ENCODE measurements at places on chromosomes 13 and 19. TPM values are rescaled to one million over a fixed set of nuclear protein-coding genes. Genes with fewer than 3 reads are reported as not detected.

MCF2L gene
- 18.3 TPM for total RNA-seq

CD79A gene
- total RNA-seq, result 0.40 TPM

BORCS8 gene
- total RNA-seq, result 9.4 TPM

CLEC17A gene
- not detected for total RNA-seq

GRCh38 chr13:29538652-29539040, 56.8 kb downstream of the SLC7A1 start:
- no peak overlapping the region for H3K4me3 ChIP-seq
- no peaks in the 10 kb centered on the region for H3K27me3 ChIP-seq
- H3K36me3 ChIP-seq, result peaks cover 13% of the 10 kb centered on the region
- no peak overlapping the region for H3K27ac ChIP-seq
- no peak for ATAC-seq
- H3K4me1 ChIP-seq, result no peaks in the 10 kb centered on the region

DNA sequence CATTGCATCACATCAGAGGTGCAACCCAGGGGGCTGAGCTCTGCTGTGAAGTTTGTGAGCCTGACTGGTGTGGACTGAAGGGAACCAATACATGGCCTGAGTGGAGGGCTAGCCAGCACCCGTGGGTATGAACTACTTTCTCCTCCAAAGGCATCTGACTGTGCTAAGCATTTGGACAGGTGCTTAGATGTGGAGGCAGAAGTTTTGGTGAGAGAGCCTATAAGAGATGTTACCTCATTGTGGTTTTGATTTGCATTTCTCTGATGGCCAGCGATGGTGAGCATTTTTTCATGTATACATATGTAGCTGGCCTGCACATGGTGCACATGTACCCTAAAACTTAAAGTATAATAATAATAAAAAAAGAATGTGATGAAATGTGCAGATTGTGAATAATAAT, 46.9 kb downstream of the TEX29 start:
- no peak overlapping the region for H3K4me3 ChIP-seq
- H3K36me3 ChIP-seq, result no peaks in the 10 kb centered on the region
- H3K4me1 ChIP-seq, result no peaks in the 10 kb centered on the region

GRCh38 chr19:54708781-54709180, 15.5 kb upstream of the KIR3DL3 start:
- no peak for ATAC-seq
- H3K27ac ChIP-seq, result no peak overlapping the region
- H3K27me3 ChIP-seq, result peaks cover 37% of the 10 kb centered on the region
- no peak overlapping the region for H3K4me3 ChIP-seq

- peaks cover 11% of the 10 kb centered on the region for H3K4me1 ChIP-seq
- ATAC-seq, result no peak
- peaks cover 8% of the 10 kb centered on the region for H3K27me3 ChIP-seq
- H3K27ac ChIP-seq, result no peak overlapping the region
- no peaks in the 10 kb centered on the region for H3K36me3 ChIP-seq
These were observed 8.2 kb upstream of the CLN5 start for GRCh38 chr13:76983676-76984075.

- no peaks in the 10 kb centered on the region for H3K36me3 ChIP-seq
- peak; percentile 81 for ATAC-seq
- H3K4me1 ChIP-seq, result peaks cover 13% of the 10 kb centered on the region
- H3K27ac ChIP-seq, result no peak overlapping the region
- H3K27me3 ChIP-seq, result peaks cover 78% of the 10 kb centered on the region
- peak overlapping the region; percentile 46 for H3K4me3 ChIP-seq
These were observed 8.4 kb downstream of the KANK3 start for GRCh38 chr19:8334458-8335342.

DNA sequence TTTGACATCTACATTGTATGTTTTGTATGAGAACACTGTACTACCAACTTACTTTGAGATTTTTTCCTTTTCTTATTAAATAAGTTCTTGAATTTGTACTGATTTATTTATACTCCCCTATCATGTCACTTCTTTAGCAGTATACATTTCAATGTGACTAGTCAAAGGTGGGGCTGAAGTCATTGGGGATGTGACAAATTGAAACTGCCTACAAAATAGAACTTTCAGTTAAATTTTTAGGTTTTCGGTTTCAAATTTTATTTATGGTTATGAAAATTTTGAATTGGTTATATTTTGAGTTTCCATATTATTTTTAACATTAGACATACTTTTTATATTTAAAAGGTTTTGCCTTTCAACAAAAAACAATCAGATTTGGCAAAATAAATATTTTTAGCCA, 221.6 kb downstream of the NBEA start:
- peaks cover 9% of the 10 kb centered on the region for H3K36me3 ChIP-seq
- H3K4me1 ChIP-seq, result no peaks in the 10 kb centered on the region
- H3K27me3 ChIP-seq, result no peaks in the 10 kb centered on the region
- no peak for ATAC-seq
- H3K4me3 ChIP-seq, result no peak overlapping the region

DNA sequence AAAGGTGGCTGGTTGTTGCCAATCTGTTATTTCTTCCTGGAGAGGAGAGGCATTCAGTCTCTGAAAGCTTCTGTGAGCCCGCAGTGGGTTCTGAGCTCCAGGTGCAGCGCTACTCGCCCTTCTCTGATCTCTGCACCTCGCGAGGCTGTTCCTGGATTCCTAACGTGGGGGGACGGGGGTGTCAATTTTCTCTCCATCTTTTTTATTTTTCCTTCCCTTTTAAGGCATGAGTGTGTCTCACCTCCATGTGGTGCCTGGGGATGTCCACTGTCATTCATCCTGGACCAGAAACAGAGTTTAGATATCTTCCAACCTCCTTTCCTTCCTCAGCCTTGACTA, 626 bp downstream of the ZNF233 start:
- H3K36me3 ChIP-seq, result no peaks in the 10 kb centered on the region
- no peak for ATAC-seq
- peak overlapping the region; percentile 46 for H3K4me3 ChIP-seq
- H3K27ac ChIP-seq, result no peak overlapping the region
- no peaks in the 10 kb centered on the region for H3K27me3 ChIP-seq

DNA sequence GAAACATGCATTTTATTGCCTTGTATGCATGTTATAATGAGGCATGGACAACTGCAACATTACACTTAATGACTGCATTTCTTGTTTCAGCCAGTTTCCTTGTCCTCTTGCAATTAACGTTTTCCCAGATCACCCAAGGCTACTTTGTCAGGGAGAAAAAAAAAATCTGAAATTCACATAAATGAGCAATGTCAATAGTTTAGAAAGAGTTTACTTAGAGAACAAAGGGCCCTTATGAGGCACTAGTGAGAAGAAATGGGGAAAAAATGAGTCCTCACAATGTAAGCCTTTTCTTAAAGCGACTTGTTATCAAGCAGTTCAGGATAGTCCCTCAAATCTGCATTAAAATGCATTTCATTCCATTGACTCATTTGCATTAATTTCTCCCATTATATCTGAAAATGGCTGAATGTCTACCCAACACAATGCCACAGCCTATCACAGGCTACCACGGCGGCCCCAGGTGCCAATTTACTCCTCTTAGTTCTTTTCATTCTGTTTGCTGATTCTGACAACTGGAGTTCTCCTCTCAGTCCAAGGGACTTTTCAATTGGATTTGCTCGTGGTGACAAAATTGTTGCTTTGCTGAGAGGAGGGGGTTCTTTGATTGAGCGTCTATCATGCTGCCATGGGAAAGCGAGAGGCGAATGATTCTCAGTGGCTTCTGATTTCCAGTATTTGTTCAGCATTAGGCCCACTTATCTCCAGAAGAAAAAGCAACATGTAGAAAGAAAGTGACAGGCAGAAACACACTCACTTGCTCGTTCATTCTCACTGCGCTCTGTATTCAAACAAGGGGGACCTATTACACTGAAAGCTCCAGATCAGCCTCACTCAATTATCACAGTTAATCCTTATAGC, 107.1 kb downstream of the DACH1 start:
- H3K36me3 ChIP-seq, result no peaks in the 10 kb centered on the region
- no peak for ATAC-seq
- H3K27ac ChIP-seq, result no peak overlapping the region
- no peaks in the 10 kb centered on the region for H3K27me3 ChIP-seq
- H3K4me1 ChIP-seq, result no peaks in the 10 kb centered on the region
- H3K4me3 ChIP-seq, result no peak overlapping the region

Measured in gastroesophageal sphincter (tissue), 4 donors.